ENCODE measurements at places on chromosomes 7 and 10.

DNA sequence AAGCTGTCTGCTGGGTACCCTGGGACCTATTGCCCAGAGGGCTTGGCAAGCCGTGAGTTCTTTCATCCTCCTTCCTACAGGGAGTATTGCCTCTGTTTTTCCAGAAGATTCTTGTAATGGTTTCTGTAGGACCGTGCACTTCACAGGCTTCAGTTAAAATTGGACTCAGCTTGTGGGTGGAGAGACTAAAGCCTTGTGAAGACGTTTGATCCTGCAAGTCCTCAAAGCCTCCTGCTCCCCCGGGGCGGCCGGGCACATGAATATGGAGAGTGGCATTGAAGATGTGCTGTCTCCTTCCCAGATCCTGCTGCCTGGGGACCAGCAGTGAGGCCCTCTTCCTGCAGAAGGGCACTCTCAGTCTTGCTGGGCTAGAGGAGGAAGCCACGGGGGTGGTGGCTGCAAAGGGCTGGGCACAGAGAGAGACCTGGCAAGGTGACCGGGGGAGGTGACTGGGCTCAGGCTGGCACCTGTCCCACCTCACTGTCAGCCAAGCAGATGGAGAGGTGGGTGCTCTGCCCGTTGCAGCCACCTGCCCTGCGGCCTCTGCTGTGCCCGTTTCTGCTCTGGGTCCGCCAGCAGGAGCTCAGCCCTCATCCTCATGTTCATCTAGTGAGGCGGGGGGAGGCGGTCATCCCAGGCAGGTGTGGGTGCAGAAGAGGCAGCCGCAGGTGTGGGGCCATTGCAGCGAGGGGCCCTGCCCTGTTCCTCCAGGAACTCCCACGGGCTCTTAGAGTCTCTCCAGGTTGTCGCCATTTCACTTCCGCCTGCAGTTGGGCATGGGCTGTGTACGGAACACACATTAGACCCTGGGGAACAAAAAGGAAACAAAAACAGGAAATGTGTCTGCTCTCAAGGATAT lies 55.7 kb downstream of the TMEM209 start:
- DNase-seq: no peak

DNA sequence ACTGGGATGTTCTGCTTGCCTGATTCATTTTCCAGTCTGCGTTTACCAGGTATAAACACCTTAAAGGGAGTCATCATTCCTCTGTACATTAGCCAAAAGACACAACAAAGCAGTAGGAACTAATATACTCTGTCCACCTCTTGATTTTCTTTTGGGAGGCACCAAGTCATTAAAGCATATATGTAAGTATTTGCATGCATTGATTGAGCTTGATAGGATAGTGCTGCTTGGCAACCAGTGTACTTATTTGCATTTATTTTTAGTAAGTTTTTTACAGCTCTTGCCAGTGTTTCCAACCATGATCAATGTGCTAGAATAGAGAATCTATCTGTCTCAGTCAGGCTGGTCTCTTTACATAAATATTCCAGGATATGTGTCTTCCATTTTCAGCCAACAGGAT lies 353.3 kb upstream of the SEMA3C start:
- DNase-seq: no peak

- no peak for DNase-seq
Measured at GRCh38 chr10:125451319-125451718, 231.6 kb downstream of the TEX36 start.

GRCh38 chr10:98251399-98251798 lies 16.6 kb downstream of the LOXL4 start:
- no peak for DNase-seq

DNA sequence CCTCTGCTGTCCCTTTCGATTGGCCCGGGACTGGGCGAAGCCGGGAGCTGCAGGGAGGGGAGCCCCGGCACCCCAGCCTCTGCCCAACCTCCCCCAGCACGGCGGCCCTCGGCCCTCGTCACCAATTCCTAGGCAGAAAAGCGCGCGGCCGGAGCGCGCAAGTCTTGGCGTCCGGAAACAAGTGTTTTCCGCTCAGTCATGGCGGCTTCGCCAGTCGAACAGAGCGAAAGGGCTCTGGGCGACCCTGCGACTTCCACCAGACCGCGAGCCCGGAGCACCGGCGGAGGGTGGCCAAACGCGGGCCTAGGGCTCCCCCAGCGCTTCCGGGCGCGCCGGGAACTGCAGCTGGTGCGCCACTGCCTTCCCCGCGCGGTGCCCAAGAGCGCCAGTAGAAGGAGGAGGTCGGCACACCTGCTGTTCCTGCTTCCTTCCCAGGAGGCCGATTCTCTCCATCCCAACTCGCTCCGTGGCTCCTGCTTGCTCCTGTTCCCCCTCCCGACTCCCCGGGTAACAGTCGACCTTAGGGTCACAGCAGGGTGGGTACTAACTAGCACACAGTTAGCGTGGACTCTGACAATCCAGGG lies 729.9 kb downstream of the ZWINT start:
- no peak for DNase-seq

- no peak for DNase-seq
Measured at GRCh38 chr10:77163670-77164348, 473.8 kb downstream of the KCNMA1 start.

DNA sequence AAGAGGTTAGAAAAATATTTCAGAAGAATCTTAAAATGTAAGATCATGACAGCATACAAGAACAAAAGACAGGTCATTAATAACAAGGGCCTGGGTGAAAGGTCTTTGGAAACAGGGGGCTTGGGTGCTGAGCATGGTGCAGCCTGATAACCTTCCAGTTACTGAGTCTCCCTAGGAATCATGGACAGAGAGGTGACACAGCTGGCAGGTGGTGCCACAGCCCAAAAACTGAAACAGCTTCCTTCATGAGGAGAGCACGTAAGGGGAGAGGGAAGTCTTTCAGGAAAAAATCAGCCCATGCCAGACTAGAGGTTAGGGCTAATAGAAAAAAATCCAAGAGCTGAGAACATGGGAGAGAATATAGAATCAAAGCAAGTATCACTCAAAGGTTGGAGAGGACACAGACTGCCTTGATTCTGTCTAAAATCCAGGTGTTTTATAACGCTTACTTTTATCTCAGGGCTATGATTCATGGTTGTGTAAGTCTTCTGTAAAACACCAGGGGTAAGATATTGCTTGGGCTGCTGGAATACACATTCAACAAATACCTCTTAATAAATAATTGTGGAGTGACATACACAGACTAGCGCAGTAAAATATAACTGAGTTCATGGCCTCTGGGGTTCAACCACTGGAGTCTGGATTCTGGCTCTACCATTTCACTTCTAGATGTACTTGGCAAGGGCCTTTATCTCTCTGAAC lies 88.1 kb downstream of the SEMA3C start:
- no peak for DNase-seq

GRCh38 chr10:27605318-27605717 lies 101.2 kb downstream of the RAB18 start:
- no peak for DNase-seq

DNA sequence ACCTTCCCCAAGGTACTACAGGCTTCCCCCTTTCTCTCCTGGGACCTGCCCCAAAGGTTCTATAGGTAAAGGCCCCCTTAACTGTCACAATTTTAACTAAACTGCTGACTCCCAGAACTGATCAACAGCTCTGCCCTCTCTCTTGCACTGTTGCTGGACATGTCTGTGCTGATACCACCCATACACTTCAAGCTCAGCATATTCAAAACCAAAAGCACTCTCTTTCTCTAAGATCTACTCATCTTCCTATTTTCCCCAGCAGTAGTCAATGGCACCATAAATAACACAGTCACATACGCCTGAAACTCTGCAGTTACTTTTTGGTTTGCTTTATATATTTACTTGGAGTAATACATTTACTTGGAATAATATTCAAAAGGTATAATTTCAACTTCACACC lies 12.3 kb downstream of the OSBPL3 start:
- DNase-seq: no peak

DNA sequence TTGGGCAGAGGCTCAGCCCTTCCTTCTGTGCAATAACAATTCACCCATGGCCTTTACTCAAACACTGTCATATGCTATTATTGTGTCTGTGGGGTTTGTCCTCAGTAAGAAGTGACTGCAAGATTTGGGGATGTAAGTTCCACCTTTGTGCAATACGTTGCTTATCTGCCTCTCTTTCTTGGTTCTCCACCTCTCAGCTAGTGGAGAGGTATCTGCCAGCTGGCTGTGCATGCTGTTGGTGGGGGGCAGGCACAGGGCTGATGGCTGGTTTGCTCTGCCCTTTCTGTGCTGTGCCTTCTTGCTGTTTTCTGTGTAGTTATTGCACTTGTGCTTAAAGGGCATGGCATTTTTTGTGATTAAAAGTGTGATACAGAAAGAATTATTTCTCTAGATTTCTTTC lies 36.2 kb downstream of the CNNM1 start:
- no peak for DNase-seq

DNA sequence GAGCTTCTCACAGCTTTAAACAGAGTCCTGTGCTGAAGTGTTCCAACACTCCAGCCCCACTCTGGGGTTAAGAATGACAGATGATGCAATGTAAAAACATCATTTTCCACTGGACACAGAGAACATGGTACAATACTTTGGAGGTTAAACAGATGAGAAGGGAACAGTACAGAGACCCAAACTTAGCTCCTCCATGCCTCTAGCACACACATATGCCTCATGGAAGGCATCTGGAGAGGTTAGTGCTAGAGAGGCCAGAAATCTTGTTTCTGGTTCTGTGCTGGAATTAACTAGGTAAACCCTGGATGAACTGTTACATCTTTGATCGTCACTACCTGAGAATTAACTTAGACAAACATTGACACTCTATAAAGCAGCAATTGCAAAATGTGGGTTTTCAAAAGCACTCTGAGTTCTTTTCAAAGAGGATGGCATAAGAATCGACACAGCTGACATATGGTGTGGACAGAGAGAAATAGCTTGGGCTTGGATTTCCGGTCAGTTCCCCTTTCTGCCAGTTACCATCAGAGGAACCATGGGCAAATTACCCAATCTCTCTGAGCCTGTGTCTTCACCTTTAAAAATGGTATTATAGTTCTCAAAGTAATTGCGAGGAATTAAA lies 81.9 kb downstream of the KCNMA1 start:
- DNase-seq: no peak

- no peak for DNase-seq
Measured at GRCh38 chr10:122163174-122164022, 107.7 kb upstream of the BTBD16 start.

GRCh38 chr10:119449760-119450461 lies 92.6 kb downstream of the RGS10 start:
- DNase-seq: no peak

GRCh38 chr10:61313460-61313859 lies 139.7 kb downstream of the TMEM26 start:
- DNase-seq: no peak

DNA sequence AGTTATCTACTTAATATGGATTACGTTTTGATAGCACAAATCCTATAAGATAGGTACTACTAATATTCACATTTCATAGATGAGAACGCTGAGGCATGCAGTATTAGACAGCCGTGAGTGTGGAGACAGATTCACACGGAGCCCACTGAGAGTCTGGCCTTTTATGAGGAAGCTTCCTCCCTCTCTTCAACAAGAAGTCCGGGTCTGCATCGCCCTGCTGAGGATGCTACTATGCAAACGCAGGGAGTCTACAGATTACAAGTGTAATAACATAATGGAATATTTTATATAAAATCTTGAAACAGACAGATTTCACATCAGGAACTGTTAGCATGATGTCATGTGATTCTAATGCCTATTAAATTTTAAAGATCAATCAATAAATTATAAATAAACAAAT lies 255.9 kb upstream of the GLI3 start:
- DNase-seq: no peak

- DNase-seq: no peak
Measured at GRCh38 chr7:4234886-4235285, 447.2 kb upstream of the FOXK1 start.

DNA sequence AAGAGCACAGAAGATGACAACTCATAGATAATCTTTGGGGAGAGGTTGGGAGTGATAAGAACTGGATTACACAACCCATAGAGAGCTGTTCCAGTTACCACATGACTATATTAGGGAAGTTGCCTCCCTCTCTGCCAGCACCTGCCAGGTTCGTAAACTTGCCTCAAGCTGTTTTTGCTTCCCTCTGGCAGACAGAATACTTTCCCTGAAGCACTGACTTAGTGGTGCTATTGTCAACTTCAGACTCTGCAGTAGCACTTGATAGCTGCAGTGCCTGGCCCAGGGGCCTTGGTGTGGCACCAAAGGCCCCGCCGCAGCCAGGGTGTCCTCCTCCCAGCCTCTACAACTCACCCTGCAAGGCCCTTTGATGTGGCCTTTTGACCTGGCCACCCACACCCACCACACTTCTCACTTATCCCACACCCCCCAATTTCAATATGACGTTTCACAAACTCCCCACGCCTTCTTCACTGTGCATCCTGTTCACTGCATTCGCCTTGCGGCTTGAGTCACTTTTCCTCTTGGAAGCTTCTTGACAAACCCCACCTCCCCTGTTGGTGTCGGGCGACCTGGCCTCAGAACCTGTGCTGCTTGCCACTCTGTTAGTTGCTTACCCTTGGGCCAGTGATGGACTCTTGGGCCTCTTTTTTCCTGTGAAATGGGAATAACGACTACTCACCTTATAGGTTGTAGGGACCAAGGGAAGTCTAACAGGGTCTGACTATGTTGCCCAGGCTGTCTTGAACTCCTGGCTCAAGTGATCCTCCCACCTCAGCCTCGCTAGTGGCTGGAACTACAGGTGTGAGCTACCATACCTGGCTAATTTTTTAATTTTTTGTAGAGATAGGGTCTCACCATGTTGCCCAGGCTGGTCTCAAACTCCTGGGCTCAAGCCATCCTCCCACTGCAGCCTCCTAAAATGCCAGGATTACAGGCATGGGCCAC lies 50.2 kb upstream of the PODXL start:
- DNase-seq: no peak

GRCh38 chr7:156464339-156464738 lies 176.2 kb upstream of the RNF32 start:
- DNase-seq: no peak

- DNase-seq: no peak
Measured at GRCh38 chr10:96420228-96421009, 61.6 kb upstream of the OPALIN start.

GRCh38 chr7:92742186-92742585 lies 94.2 kb downstream of the CDK6 start:
- DNase-seq: no peak

- no peak for DNase-seq
Measured at GRCh38 chr7:30091491-30091912, 43.3 kb upstream of the MTURN start.

GRCh38 chr10:115968236-115968635 lies 304.8 kb downstream of the GFRA1 start:
- no peak for DNase-seq

GRCh38 chr7:143327903-143328302 lies 12.0 kb downstream of the CLCN1 start:
- DNase-seq: no peak

DNA sequence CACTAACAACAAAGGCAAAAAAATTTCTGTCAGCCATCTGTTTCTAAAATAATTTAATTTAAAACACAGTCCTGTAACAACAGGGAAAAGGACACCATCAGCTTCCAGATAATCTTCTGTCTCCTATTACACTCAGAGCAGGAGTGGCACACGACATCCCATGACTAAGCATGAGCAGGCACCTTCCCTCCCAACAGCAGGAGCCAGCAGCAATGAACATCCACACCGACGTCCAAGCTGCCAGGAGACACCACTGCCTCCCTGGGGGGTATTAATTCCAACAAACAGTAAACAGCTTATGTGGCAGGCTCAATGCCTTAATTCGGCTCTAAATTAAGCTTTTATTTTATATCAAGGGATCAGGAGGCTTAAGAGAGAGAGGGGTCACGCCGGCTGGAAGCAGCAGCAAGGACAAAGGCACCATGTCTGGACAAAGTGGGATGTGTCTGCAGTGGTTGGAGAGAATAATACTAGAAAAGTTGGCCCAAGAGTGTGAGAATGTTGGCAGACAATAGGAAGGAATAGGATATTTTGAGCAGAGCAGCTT lies 45.7 kb downstream of the KIAA1549 start:
- no peak for DNase-seq
